T-cell (primary cell): ENCODE measurements at places on chromosomes 7 and 10. TPM values are rescaled to one million over a fixed set of nuclear protein-coding genes. Genes with fewer than 3 reads are reported as not detected.

DNA sequence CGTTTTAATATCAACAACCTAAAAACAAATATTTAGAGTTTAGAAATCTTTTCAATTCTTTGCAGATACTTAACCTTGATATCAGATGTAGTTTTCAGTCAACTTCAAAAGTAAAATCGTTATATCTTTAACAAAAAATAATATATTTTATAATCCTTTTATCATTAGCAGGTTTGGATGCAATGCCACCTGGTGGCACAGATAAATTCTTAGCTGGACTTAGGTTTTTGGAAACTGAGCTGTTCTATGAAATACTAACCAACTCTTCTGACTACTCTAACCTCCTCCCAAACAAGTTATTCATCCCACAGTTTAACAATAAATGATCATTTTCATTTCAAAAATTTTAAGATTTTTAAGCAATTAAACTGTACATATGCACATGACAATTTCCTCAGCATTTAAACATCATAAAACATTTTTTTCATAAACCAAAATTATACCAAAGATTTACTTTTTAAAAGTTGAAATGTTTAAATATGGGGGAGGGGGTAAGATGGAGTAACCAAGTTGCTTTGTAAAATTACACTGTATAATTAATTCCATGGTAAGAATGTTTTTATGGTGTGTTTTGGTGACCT is 56.9 kb downstream of the HIBADH start:
- H3K4me3 ChIP-seq: no peak overlapping the region
- H3K36me3 ChIP-seq: no peaks in the 10 kb centered on the region
- no peak overlapping the region for H3K27ac ChIP-seq
- no peaks in the 10 kb centered on the region for H3K4me1 ChIP-seq
- H3K27me3 ChIP-seq: no peaks in the 10 kb centered on the region
- no peak for DNase-seq

DNA sequence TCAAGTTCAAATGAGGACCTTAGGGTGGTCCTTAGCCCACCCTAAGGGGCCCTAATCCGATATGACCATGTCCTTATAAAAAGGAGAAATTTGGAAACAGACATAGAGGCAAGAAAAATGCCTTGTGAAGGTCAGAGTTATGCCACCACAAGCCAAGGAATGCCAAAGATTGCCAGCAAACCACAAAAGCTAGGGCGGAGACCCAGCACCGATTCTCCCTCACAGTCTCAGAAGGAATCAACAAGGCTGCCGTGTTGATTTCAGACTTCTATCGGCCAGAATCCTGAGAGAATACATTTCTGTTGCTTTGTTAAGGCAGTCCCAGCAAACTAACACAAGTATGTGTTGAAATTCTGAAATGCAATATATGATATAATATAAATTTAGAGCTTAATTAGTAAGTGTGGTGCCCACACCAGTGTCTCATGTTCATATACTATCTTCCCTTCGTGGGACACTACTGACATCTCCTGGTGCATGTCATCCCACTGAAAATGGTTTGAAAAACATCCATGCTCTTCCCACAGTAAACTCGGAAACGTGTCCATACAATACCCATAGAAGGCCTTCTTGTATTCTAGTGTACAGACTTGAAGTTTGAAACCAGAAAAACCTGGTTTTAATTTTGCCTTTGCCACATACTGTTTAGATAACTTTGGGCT is 349.0 kb downstream of the TNS3 start:
- no peaks in the 10 kb centered on the region for H3K36me3 ChIP-seq
- no peak overlapping the region for H3K4me3 ChIP-seq
- DNase-seq: no peak
- H3K27ac ChIP-seq: no peak overlapping the region
- no peaks in the 10 kb centered on the region for H3K4me1 ChIP-seq

DNA sequence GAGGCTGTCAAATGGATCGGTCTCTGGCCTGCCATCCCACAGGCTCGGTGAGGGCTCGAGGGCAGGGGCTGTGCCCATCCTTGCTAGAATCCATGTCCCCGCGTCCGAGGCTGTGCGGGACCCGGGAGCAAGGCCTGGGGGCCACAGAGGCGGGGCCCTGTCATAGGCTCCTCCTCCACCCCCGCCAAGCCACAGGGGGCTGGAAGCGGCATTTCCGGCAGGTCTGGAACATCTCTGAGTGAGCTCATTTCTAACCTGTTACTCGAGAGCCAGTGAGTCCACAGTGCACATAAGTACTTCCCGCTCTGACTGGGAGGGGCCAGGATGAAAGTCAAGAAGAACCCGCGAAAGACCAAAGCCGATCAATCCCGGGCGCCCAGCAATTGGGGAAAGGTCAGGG is 57.6 kb downstream of the NKX6-2 start:
- H3K4me1 ChIP-seq: no peaks in the 10 kb centered on the region
- H3K36me3 ChIP-seq: peaks cover 7% of the 10 kb centered on the region
- no peak for DNase-seq
- H3K27me3 ChIP-seq: no peaks in the 10 kb centered on the region
- H3K4me3 ChIP-seq: no peak overlapping the region

GRCh38 chr7:103551016-103551415 is 105.0 kb upstream of the SLC26A5 start:
- no peak overlapping the region for H3K27ac ChIP-seq
- H3K4me1 ChIP-seq: no peaks in the 10 kb centered on the region
- H3K27me3 ChIP-seq: no peaks in the 10 kb centered on the region
- H3K4me3 ChIP-seq: no peak overlapping the region
- no peak for DNase-seq
- no peaks in the 10 kb centered on the region for H3K36me3 ChIP-seq

DNA sequence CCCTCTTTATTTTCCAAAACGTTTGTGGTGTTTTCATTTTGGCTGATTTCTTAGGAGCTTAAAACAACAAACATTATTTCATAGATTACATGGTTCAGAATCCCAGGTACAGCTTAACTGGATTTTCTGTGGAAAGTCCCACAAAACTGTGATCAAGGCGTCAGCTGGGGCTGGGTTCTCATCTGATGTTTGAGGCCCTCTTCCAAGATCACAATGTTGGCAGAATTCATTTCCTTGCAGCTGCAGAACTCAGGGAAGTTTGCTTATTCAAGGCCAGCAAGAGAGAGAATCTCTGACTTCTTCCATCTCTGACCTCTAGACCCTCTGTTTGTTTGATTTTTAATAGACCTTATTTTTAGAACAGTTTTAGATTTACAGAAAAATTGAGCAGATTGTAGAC is 108.4 kb upstream of the AGK start:
- H3K36me3 ChIP-seq: no peaks in the 10 kb centered on the region
- DNase-seq: no peak
- peaks cover 7% of the 10 kb centered on the region for H3K27me3 ChIP-seq
- H3K27ac ChIP-seq: no peak overlapping the region

GRCh38 chr10:26311383-26311940 is 94.9 kb downstream of the GAD2 start:
- H3K36me3 ChIP-seq: no peaks in the 10 kb centered on the region
- no peaks in the 10 kb centered on the region for H3K4me1 ChIP-seq
- peaks cover 26% of the 10 kb centered on the region for H3K27me3 ChIP-seq

DNA sequence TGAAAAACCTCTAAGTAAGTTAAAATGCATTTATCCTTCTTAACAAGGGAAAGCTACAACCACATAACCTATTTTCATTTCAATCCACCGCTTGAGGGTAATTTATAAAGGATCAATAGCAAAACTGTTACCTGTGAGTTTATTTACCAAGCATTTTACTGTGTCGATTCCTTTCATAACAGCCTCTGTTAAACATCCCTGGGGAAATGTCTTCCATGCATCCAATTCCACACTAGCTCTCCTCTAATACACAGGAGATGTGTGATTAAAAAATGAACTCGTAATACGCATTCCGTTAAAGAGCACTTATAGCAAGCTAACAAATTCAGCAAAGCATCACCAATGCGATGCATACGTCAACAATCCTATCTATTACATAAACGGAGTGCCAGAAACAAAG is 185.7 kb downstream of the SFMBT2 start:
- H3K4me3 ChIP-seq: no peak overlapping the region
- no peak for DNase-seq
- no peaks in the 10 kb centered on the region for H3K27me3 ChIP-seq
- no peak overlapping the region for H3K27ac ChIP-seq

- DNase-seq: no peak
- H3K27ac ChIP-seq: no peak overlapping the region
- no peaks in the 10 kb centered on the region for H3K4me1 ChIP-seq
- no peaks in the 10 kb centered on the region for H3K36me3 ChIP-seq
- H3K4me3 ChIP-seq: no peak overlapping the region
Measured at GRCh38 chr7:69657985-69658384, 59.7 kb downstream of the AUTS2 start.

GRCh38 chr10:116073510-116073909 is 199.5 kb downstream of the GFRA1 start:
- H3K4me3 ChIP-seq: no peak overlapping the region
- no peaks in the 10 kb centered on the region for H3K27me3 ChIP-seq
- no peaks in the 10 kb centered on the region for H3K36me3 ChIP-seq
- H3K27ac ChIP-seq: no peak overlapping the region
- no peaks in the 10 kb centered on the region for H3K4me1 ChIP-seq
- no peak for DNase-seq

FERD3L gene
- total RNA-seq: not detected

HOXA3 gene
- not detected for total RNA-seq

STMP1 gene
- total RNA-seq: 15.2 TPM

PAX4 gene
- not detected for total RNA-seq

LRRN3 gene
- 64.9 TPM for total RNA-seq
